Left ventricle myocardium inferior (tissue), 1 donor: ENCODE measurements at places on chromosomes 13 and 19. TPM values are rescaled to one million over a fixed set of nuclear protein-coding genes. Genes with fewer than 3 reads are reported as not detected.

IGFL2 gene
- not detected for total RNA-seq

ESD gene
- 98.5 TPM for total RNA-seq

ZNF69 gene
- total RNA-seq = 5.2 TPM

DNA sequence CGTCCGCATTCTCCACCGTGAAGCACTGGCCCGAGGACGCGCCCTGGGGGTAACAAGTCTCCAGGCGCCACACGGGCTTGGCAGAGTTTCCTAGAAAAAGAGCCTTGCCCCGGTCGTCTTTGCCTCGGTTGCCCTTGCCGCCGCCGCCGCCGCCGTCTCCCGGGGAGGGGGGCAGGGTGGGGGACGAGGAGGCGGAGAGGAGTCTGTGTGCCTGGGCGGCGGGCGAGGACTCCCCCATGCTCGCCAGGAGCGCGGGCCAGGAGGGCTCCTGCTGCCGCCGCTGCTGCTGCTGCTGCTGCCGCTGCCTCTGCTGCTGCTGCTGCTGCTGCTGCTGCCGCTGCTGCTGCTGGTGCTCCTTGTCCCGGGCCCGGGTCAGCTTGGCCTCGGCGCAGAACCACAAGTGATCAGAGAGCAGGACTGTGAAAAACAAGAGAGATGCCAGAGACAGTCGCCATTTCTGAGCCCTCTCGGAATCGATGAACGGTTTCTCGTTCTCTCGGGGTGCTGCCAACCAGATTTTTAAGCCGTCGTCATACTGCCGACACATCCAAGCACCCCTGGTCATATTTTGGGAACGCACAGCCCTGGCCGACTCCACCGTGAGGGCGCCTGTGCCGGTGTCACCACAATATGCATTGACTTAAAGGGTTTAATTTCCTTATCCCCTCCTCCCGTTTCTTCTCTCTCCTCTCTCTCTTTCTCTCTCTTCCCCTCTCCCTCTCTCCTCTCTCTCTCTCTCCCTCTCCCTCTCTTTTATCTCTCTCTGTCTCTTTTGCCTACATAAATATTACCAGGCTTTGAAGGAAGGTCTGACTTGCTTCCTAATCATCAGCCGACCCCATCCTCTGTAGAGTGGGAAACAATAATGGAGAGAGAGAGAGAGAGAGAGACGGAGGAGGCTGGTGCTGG, 349.1 kb downstream of the LIG4 start:
- H3K27ac ChIP-seq = no peak overlapping the region
- no peaks in the 10 kb centered on the region for H3K36me3 ChIP-seq
- peaks cover 26% of the 10 kb centered on the region for H3K4me1 ChIP-seq
- H3K4me3 ChIP-seq = peak overlapping the region; percentile 59

- H3K36me3 ChIP-seq = peaks cover 79% of the 10 kb centered on the region
- no peaks in the 10 kb centered on the region for H3K4me1 ChIP-seq
- no peak overlapping the region for H3K27ac ChIP-seq
- no peaks in the 10 kb centered on the region for H3K27me3 ChIP-seq
- no peak overlapping the region for H3K4me3 ChIP-seq
Observed at GRCh38 chr19:36363845-36364244, 15.2 kb downstream of the ZFP14 start.

DNA sequence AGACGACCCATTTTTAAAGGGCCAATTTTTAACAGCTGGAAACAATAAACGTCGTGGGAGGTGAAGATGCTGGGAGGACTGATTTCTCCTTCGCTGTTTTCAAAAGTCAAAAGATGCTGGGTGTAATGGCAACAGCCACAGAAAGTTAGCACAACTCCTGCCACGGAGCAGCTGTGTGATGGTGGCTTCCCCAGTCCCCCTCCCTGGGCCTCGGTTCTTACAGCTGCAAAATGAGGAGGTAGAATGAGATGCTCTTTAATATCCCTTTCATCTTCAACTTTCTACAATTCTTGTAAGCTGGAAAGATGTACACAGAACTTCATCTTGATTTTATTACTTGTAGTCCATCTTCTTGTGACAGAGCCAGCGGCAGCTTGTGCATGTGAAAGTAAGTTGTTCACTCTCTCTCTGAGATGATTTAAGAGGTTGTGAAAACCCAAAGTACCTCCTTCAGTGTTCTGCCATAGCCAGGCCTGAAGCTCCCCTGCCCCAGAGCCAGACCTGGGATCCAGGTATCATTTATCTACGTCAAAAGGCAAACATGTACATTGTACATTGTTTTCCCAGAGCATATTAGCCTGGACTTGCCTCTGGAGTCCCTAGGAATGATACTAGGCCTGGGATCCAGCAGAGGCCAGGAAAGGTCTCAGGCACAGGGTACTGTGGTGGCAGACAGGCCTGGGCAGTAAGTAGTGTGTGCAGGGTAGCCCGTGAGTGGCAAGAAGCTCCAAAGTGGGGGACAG, 3.4 kb upstream of the UBE2L5 start:
- no peak for DNase-seq
- H3K27me3 ChIP-seq = no peaks in the 10 kb centered on the region
- no peak overlapping the region for H3K27ac ChIP-seq
- H3K4me3 ChIP-seq = no peak overlapping the region
- H3K4me1 ChIP-seq = peaks cover 15% of the 10 kb centered on the region

DNA sequence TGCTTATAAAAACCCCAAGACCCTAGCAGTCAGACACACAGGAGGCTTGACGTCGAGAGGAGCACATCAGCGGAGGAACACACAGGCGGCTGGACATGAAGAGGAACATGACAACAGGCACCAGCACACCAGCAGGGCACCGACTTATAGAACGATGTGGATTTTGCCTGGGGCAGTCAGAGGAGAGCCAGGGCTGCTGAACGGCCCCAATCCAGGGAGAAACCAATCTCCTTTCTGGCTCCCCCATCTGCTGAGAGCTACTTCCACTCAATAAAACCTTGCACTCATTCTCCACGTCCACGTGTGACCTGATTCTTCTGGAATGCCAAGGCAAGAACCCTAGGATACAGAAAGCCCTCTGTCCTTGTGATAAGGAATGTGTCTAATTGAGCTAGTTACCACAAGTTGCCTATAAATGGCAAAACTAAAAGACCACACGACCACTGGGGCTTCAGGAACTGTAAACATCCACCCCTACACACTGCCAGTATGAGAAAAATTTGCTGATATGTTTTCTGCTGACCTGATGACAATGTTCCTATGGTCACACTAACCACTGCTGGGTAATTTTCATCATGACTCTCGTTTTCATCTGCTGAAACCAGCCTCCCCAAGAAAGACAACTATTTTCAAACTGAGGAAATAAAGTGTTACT, 35.8 kb upstream of the CEACAM21 start:
- peaks cover 4% of the 10 kb centered on the region for H3K4me1 ChIP-seq
- H3K27ac ChIP-seq = no peak overlapping the region
- no peak overlapping the region for H3K4me3 ChIP-seq
- no peak for DNase-seq
- H3K27me3 ChIP-seq = peaks cover 33% of the 10 kb centered on the region
- no peaks in the 10 kb centered on the region for H3K36me3 ChIP-seq

GRCh38 chr19:33202546-33203507, 8.7 kb downstream of the LRP3 start:
- H3K27ac ChIP-seq = no peak overlapping the region
- H3K36me3 ChIP-seq = peaks cover 12% of the 10 kb centered on the region
- H3K4me1 ChIP-seq = no peaks in the 10 kb centered on the region
- no peaks in the 10 kb centered on the region for H3K27me3 ChIP-seq
- DNase-seq = no peak
